ENCODE measurements at places on chromosomes 16 and 17.
A peak's percentile ranks its signal among the peaks of the same experiment; 100 is the strongest.

- DNase-seq, result no peak
Observed at GRCh38 chr17:61070649-61071048, 329.0 kb upstream of the TBX2 start.

DNA sequence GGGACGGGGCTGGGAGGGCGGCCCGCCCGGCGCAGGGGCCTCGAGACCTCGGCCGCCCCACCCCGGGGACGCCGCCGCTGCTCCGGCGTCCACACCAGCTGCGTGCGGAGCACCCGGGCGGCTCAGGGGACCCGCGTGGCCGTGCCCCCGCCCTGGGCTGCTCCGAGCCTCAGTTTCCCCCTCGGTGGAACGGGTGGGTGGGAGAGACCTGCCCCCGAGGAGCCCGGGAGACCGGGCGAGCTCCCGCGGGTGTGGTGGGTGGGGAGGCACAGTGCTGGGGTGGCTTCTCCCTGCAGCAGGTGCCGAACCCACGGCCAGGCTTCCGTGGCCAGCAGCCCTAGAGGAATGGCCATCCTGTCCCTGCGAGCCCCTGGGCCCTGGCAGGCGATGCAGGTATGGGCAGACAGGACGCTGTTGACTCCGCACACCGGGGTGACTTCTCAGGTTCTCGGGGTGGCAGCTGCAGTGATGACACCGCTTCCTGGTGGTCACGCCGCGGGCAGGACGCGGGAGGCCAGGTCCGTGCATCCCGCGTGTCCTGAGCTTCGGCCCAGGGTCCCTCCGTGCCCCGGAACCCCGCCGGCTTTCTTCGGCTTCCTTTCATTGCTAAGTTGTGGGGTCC is 677 bp downstream of the DEF8 start:
- no peak for DNase-seq

- DNase-seq, result peak; percentile 86
Observed at GRCh38 chr16:83470416-83470815, 337.4 kb upstream of the HSBP1 start.

GRCh38 chr17:34781571-34782108 is 179.6 kb downstream of the CCT6B start:
- DNase-seq, result peak; percentile 77

DNA sequence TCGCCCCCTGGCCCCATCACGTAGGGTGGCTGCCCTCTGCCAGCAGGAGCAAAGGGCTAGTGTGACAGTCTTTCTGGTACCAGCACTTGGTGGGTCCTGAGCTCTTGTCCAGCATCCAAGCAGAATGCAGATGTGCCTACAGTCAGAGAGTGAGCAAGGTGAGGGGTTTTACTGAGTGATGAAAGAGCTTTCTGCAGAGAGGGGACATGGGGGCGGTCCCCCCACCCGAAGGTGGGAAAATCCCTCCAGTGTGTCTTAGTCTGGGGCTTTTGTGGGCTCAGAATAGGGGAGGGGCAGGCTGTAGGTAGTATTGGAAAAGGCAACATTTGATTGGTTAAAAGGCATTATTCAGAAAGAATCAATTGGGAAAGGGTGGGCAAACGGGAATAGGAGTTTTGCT is 152.3 kb downstream of the RPTOR start:
- no peak for DNase-seq

DNA sequence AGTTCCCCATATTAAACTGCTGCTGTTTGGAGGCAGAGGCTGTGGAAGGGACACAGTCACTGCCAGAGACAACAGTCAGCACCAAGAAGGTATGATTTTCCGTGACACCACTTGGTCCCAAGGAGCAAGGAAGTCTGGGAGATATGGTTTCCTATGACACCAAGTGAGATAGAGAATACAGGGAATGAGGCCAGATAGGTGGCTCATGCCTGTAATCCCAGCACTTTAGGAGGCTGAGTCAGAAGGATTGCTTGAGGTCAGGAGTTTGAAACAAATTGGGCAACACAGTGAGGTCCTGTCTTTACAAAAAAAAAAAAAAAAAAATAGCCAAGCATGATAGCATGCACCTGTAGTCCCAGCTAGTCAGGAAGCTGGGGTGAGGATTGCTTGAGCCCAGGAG is 90.8 kb downstream of the ABCC12 start:
- DNase-seq, result peak; percentile 20

- no peak for DNase-seq
Observed at GRCh38 chr16:3190949-3191353, 2.9 kb downstream of the OR1F1 start.

GRCh38 chr17:74187761-74188160 is 15.7 kb upstream of the RPL38 start:
- no peak for DNase-seq
